ENCODE measurements at places on chromosomes 11 and 22.

GRCh38 chr11:62677714-62678113 lies 1.2 kb downstream of the UBXN1 start:
- DNase-seq, result no peak

DNA sequence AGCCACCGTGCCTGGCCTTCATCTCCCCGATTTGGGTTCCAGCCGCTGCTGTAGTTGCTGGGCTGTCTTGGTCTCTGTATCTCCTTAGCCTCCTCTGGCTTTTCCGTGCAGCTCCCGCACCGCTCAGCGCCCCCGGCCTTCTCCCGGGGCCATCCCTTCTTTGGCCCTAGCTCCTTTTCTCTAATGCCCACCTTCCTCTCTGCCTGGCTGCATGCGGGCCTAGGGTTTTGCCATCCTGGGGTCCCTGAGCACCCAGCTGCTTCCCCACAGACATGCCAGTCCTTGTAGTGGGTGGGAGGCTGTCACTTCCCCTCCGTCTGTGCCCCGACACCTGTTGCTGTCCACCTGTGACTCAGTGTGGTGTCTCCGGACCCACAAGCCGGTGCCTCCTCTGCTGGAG lies 36.4 kb downstream of the KCNJ4 start:
- DNase-seq, result no peak

DNA sequence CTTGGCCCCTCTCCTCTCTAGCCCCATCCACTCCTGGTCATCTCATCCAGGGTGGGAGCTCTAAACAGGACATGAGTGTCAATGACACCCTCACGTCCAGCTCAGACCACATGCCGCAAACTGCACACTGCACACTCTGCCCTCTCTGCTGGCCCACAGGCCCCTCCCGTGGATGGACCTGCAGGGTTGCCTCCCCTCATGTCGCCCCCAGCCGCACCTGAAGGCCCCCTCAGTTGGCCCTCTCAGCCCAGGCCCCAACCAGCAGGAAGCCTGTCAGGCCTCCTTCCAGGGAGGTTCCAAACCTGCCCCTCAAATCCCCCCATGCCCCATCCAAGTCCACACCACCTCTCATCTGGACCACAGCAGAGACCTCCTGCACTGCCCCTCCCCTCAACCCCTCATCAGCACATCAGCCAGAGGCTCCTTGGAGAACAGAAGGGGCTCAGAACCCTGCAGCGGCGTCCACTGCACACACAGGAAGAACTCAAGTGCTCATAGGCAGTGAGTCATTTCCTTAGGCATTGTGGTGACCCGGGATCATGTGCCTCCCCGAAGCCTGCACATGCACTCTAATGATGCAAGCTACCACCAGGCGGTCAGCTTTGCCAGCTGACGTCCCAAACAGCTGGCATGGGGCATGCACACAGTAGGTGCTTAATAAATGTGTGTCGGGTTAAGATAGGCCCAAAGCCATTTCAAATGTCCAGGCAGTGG lies 12.9 kb upstream of the CDKN1C start:
- DNase-seq, result peak; percentile 78

- no peak for DNase-seq
Measured at GRCh38 chr11:2446590-2447252, 1.9 kb downstream of the KCNQ1 start.

DNA sequence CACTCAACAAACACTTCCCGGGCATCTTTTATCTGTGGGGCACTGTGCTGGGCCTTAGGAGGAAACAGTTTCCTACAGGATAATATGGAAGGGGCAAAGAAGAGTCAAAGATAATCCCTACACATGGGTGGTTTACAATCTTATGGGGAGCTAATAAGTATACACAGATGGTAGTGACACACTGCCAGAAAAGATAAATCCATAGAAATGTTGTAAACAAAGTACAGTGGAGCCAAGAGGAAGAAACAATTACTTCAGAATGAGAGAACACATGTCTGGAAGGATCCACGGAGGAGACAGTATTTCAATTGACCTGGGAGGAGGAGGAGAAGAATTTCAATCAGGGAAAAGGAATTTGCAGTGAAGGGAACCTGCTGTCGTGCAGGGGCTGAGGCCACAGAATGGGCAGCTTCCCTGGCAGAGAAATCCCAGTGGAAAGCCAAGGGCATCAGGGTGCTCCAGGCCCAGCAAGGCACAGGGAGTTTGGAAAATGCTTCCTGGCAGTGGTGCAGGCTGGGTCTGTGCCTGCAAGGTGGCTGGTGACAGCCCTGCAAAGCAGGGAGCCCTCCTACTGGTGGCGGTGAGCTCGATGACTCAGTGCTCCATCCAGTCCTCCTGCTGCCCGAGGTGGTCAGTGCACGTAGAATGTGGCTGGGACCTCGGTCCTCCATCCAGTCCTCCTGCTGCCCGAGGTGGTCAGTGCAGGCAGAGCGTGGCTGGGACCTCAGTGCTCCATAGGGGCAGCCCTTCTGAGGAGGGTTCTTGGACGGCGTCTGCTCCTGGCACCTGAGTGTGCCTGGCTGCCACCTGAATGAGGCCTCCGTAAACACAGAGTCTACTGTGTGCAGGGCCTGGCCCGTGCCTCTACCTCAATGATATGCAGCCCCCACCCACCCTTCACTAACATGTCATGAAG lies 444.3 kb upstream of the B3GAT1 start:
- DNase-seq, result no peak

DNA sequence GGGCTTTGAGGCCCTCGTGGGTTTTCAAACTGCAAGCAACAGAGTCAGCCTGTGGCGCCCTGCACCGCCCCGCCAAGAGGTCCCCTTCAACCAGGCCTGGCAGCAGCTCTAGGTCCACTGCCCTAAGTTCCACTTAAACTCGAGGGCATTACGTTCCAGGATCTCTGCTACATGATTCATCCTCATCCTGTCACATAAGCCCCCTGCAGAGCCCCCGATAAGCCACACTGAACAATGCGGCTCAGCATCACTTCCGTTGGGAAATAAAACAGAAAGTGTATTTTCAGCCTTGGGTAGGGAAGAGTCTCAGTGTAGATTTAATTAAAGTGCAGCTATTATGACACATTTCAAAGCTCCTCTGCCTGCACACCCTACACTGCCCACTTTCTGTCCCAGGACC lies 24.6 kb downstream of the SULT4A1 start:
- DNase-seq, result no peak

DNA sequence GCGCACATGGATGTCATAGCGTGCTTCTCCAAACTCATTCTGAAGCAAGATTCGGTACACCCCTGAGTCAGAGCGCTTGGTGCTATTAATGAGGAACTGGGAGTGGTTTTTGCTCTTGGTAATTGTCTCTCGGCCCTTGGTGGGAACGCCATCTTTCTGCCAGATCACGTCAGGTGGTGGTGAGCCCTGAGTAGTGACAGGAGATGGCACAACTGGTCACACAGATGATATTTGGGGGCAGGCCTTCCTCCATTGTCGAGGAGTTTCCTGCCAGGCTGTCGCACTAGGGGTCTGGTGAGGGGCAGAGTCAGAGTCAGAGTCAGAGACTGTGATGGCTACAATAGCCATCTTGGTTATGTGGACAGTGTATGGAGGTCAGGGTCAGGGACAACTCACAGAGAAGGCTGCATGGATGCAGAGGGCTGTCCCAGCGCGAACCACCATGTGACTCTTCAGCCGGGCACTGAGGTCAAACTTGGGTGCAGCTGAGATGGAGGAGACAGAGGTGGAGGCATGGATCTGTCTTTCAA lies 9.3 kb downstream of the TMEM86A start:
- no peak for DNase-seq

DNA sequence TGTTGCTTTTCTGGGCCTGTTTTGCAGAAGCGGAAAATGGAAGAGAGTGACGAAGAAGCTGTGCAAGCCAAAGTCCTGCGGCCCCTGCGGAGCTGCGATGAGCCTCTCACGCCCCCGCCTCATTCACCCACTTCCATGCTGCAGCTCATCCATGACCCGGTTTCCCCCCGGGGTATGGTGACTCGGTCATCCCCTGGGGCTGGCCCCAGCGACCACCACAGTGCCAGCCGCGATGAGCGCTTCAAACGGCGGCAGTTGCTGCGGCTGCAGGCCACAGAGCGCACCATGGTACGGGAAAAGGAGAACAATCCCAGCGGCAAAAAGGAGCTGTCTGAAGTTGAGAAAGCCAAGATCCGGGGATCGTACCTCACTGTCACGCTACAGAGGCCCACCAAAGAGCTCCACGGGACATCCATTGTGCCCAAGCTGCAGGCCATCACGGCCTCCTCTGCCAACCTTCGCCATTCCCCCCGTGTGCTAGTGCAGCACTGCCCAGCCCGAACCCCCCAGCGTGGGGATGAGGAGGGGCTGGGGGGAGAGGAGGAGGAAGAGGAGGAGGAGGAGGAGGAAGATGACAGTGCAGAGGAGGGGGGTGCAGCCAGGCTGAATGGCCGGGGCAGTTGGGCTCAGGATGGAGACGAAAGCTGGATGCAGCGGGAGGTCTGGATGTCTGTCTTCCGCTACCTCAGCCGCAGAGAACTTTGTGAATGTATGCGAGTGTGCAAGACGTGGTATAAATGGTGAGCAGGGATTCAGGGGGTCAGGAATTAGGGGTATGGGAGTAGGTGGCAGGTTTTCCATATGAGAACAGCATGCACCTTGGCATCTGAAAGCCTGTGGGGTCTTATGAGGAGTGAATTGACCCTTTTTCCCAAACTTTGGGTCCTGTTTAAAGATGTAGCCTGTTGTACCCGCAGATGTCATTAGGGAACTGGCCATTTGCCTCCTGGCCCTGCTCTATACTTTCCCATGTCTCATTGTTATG lies 15.9 kb upstream of the GRK2 start:
- DNase-seq, result no peak

- DNase-seq, result no peak
Measured at GRCh38 chr22:42991010-42991651, 23.8 kb downstream of the PACSIN2 start.

GRCh38 chr22:46017166-46017565 lies 40.2 kb upstream of the WNT7B start:
- no peak for DNase-seq

GRCh38 chr11:76270389-76270788 lies 64.1 kb upstream of the WNT11 start:
- no peak for DNase-seq

- no peak for DNase-seq
Measured at GRCh38 chr22:47220752-47221151, 458.3 kb downstream of the TBC1D22A start.

DNA sequence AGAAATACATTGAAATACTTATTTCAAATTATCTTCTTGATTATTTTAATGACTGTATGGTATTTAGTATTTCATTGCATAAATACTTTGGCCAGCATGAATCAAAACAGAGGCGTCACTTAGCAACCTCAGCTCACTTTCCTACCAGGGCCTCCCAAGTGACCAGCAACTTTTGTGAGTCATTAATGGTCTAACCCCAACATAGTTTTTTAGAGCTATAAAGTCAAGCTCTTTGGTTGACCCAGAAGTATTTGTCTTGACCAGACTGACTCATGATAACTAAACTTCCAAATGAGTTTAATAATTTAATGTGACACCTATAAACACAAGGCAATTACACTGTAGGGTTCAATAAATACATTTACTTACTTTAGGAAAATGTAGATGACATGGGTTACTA lies 27.9 kb upstream of the RBMXL2 start:
- DNase-seq, result no peak

DNA sequence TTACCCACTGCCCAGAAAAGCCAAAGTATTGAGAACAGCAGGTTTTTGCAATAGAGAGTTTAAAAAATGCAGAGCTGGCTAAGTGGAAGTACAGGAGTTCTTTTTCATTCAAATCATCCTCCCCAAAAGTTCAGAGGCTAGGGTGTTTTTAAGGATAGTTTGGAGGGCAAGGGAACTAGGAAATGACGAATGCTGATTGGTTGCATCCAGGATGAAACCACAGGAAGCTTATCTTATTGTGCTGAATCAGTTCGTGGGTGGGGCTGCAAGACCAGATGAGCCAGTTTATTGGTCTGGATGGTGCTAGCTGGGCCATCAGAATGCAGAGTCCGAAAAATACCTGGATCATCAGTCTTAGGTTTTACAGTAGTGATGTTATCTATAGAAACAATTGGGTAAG lies 1427.1 kb downstream of the LRRC4C start:
- DNase-seq, result no peak

- DNase-seq, result no peak
Measured at GRCh38 chr11:46064221-46064620, 57.0 kb downstream of the PHF21A start.

DNA sequence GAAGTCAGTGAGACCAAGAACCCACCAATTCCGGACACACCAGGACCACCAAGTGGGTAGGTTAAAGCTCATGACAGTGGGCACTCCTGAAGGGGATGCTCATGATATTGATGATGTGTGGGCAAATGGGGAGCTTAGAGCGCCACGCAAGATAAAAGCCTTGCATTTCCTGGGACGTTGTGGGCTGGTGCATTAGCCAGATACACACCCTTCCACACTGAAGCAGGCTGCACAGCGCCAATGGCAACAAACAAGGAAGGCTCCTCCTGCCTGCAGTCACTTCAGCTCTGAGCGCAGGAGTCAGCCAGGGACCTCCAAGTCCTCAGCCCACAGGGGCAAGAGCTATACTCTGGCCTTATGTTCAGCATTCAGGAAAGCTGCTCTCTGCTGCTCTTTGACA lies 20.6 kb downstream of the TMEM218 start:
- DNase-seq, result no peak

DNA sequence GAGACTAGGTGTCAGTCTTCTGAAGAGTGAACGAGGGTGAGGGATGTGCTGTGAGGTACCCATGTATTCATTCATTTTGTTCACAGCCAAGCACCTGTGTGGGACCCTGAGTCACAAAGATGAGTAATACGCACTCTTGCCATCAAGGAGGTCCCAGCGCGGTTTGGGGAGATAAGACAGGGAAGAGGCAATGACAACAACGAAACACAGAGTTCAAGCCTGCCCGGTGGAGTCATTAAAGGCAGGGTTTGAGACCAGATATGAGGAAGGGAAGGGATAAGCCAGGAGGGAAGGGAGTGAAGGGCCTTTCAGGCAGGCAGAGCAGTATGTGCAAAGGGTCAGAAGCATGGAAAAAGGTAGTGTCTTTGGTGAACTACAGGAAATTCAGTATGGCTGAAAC lies 4.6 kb downstream of the DCHS1 start:
- DNase-seq, result no peak

- DNase-seq, result no peak
Measured at GRCh38 chr11:19931141-19931770, 218.6 kb downstream of the NAV2 start.

DNA sequence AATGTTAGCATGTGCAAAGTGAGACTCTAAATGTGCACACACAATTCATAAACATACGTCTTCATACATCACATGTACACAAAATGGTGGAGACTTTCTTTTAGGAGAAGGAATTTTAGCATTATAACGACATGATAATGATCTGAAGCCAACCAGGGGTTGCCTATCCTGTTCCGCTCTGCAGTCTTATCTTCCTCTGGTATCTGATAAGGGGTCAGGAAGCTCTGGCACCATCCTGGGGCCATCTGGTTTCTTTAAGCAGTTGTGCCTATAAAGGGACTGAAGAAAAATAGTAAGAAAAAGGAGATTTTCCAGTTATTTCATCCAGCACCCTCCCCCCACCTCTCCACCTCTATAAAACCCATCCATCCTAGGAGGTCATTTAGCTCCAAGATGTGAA lies 5.8 kb upstream of the NUP50 start:
- no peak for DNase-seq

DNA sequence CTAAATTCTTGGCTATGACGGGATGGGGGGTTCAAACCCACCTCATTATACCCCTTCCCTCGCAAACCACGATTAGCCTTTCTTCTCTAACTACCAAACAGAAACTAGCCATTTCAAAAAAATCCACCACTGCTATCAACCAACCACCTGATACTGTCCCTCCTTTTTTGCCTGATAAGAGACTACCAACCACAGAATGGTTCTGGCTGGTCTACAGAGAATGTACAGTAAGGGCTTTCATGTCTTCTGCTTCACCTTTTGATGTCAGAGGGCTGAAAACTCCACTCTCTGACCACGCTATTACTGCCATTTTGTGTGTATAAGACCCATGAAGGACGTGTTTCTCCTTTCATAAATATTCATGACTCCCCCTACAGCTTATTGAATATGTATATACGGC lies 19.1 kb downstream of the RIC3 start:
- no peak for DNase-seq

Measured in ureter (tissue), 1 donor.